Renal pelvis (tissue), 12 donors: ENCODE measurements at places on chromosomes 3 and 15.

DNA sequence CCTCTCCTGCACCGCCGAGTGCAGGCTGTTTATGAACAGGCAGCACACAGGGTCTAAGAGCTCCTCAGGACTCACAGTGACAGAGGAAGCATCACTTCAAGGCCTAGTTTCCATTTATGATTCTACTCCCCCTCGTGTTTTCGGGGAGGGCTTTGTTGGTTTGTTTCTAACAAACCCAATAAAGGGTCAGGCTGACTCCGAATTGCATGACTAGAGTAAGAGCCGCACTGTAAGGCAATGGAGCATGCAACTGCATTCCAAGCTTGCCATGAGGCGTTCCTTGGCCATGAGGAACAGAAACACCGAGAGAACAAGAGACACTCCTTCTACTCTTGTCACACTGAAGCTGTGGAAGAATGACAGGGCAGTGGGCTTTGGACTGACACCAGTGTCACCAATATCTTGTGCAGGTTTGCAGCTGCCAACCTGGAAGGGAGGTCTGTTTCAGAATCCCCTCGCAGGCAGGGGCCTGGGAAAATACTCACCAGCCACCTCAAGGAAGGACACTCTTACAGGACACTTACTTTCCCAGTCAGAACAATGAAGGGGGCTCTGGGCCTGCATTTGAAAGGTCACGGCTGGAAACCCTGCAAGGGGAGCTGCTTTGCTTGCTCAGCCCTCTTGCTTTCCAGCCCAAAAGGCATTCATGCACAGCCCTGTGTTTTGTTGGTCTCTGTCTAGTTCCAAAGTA is 96.8 kb downstream of the ADAMTS17 start:
- DNase-seq: peak; percentile 64

- no peak for DNase-seq
Measured at GRCh38 chr3:153572165-153572564, 410.1 kb downstream of the RAP2B start.

DNA sequence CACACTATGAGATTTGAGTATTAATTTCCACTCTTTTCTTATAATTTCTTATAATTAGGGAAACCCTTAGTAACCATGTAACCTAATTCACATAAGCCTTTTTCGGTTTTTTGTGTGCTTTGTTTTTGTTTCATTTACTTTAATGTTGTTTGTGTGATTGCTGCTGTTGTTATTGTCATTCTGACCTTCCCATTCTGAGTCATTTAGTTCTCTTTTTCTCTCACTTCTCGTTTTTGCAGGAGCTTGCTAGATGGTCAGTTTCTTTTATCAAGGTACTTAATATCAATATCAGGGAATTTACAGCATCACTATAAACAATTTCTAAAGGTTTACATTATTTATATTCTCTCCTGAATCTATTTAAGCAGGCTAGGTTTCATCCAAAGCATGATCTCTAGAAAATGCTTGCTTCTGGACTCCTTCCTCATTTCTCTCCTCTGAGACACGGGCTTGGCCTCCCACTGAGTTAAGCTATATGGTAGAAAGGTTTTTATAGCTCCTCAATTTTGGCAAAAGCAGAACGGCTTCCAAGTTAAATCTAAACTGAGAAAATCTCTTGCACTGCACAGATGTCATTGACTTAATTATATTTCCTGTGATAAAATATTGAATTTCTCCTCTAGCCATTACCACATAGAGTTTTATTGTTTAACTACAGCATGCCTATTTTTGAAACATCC is 534.2 kb downstream of the NSUN3 start:
- no peak for DNase-seq

DNA sequence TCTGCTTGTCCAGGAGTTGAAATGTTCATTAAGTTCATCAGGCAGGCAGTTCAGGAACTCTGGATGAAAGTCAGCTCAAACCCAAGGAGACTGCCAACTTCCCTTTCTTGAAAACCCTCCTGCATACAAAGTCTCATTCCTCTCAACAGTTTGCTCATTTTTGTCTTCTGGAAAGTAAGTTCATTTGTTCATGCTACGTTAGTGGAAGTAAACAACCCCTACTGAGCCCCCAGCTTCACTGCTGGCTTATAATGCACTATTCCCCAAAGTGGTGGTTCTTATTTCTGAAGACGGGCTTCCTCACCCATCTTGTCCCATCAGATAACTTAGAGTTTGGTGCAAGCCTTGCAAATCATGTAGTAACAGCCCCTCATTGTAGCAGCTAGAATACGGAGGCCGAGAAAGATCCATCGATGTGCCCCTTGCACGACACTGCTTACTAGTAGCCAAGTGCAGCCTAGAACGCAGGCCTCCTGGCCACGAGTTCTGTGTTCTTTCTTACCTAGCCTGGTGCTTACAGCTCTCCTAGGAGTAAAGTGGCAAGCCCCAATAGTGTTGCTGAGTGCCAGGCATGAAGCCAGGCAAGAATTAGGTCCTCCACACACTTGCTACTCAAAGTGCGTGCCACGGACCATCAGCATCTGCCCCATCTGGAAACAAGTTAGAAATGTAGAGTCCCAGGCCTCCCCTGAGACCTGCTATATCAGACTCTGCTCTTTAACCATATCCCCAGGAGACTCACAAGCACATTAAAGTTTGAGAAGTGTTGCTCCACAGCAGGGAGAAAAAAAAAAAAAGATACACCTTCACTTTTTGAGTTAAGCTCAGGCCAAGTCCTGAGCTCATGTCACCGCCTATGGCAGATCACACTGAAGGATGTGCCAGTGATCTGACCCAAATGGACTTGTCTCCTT is 82.5 kb downstream of the RFTN1 start:
- DNase-seq: no peak

DNA sequence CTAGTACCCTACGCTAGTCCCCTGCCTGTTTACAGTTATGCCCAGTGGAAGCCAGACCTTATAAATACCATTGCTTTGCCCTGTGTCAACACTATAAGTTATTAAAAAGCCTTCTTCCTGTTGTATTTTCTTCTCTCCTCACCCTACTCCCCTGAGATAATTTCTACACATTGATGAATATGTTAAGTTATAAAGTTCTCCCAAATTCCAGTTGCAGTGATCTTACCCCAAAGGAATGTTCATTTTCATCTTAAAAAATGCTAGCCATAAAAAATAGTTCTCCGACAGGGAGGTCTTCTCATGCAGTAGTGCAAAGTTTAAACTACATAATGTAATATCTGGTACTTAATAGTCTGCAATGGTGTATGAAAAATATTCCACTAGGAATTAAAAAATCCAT is 58.6 kb downstream of the MAP2K5 start:
- no peak for DNase-seq

DNA sequence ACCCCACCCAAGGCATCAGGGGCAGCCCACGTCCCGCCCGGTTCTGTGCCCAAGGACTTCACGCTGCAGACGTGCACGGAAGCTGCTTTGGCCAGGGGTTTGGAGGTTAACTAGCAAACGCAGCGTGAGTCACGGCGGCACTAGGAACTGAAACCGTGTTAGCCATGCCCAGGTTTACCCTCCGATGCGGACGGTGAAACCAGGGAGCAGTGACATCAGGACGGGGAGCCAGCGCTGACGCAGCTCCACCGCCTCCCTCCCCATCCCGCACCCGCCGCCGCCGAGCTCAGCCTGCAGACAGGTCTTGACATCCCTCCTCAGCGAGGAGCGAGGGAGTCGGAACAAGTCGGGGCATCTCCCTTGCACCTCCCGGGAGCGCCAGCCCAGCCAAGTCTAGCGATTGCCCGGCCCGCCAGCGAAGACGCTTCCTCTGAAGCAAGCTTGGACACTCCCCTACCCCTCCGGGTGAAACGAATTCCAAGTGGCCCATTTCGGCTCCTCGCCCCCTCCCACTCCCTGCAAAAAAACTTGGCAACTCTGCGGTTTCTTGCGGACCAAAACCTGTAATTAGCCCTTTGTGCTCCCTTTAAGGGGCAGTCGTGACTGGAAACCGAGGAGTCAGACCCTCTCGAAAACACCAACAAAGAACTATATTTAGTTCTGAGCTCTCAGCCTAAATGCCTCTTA is 1.4 kb upstream of the RAP2B start:
- DNase-seq: peak; percentile 86

- no peak for DNase-seq
Measured at GRCh38 chr3:64358853-64359252, 133.6 kb upstream of the PRICKLE2 start.

GRCh38 chr15:71899674-71900073 is 89.3 kb downstream of the NR2E3 start:
- DNase-seq: no peak

- DNase-seq: no peak
Measured at GRCh38 chr3:13008155-13008995, 64.9 kb downstream of the IQSEC1 start.

GRCh38 chr3:171817074-171817800 is 7.0 kb upstream of the PLD1 start:
- DNase-seq: no peak

DNA sequence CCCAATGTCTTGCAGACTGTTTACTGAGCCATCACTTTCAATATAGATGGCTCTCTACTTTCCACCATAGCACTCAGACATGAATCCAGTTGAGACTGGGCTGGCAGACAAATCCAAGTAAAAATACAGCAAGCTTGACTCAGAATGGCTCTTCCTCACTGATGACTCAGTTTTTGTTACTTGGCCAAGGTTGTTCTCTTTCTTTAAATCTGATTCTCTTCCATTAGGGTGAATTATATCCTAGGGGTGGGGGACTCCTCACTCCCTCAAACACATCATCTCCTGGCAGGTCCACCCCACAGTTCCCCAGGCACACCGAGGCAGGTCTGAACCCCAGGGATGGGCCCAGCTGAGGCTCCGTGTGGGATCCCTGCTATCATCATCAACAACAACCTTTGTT is 157.9 kb downstream of the MEX3B start:
- DNase-seq: no peak

- DNase-seq: no peak
Measured at GRCh38 chr15:62792986-62793751, 249.4 kb upstream of the TPM1 start.

- DNase-seq: no peak
Measured at GRCh38 chr3:3201611-3202010, 22.1 kb upstream of the CRBN start.

DNA sequence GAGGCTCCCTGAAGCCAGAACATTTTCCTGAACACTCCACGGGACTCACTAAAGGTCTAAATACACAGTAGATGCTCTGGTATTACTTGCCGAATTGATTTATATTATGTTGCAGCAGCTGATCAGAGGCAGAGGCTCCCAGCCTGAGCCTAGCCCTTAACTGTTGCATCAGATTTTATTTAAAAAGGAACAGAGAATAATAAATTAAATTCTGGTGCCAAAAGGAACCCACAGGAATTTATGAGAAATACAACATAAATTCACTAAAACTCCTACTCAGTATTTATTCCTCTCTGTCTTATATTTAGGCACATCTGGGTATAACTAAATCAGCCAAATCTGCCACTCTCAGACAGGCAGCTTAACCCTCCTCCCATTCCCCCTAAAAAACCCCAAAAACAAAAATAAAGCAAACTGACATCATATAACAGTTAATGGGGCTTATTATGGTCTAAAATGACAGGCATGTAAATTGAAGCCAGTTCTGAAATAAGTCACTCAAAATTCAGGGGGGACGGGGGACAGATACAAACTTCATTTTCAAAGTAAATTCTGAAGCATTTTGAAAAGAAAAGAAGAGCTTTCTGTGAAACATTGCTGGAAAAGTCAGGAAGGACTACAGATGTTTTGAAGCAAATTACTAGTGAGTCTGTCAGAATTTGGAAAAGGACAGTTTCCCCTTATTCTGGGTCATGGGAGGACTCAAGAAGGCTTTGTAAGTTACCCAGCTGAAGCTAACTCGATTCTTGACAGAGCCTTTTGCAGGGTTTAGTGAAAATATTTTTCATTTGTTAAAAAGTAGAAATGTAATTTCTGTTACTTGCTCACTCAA is 53.8 kb upstream of the CORO2B start:
- no peak for DNase-seq

GRCh38 chr3:110494728-110495127 is 576.9 kb upstream of the NECTIN3 start:
- no peak for DNase-seq

DNA sequence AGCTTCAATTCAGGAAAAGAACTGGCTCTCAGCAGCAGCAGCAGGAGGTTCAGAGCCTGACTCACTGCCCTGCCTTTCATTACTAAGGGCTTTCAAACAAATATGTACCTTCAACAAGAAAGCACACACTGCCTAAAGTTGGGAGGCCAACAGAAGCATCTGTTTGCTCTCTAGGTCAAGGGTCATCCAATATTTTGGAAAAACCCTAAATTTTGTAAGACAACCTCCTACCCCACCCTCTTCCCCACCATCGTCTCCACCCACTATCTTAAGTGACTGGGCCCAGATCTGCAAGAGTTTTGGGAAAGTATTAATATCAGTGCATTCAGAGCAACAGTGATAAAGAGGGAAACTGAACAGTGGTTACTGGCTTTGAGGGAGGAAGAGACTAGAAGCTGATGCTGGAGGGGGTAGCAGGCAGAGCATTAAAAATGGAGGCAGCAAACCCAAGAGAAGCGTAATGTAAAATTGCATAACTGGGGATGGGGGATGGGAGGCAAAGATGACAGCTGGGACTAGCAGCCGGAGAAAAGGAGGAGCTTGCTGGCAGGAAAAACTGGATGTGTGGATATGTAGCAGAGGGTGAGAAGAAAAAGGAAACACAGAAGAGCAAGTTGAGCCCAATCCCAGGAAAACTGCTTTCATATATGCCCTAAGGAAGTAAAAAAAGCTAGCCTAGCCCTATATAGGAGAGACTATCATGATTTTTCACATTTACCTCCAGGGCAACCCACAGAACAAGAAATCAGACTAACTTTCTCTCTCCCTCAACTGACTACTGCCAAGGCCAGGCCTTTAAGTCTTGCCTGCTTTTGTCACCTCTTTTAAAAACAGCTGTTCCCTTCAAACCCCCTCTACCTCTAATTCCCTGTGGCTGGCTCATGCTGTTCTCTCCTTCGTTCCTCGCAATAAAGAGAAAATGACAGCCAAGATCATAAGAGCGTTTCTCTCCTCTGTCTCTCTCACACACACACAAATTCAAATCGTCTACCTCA is 31.4 kb downstream of the NPTN start:
- DNase-seq: peak; percentile 41

GRCh38 chr3:167151636-167152035 is 228.5 kb downstream of the ZBBX start:
- no peak for DNase-seq

DNA sequence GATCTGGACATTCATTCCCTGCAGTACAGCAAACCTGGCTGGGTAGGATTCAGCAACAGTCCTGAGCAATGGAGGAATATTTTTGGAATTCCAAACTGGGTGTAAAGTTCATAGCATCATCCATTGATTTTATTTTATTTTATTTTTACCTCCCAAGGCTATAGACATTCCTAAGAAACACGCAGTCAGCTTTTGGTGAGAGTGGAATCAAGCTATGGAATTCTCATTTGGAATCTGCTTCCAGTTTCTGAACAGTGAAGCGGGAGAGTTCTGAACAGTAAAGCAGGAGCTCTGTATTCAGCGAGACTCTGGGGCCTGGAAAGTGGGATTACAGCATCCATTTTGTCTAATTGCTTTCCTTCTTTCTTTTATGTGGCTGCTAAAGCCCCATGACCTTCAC is 1.4 kb upstream of the PDZRN3 start:
- no peak for DNase-seq

- DNase-seq: no peak
Measured at GRCh38 chr15:78564743-78565096, 600 bp upstream of the CHRNA5 start.

- DNase-seq: no peak
Measured at GRCh38 chr3:140943781-140944552, 2.3 kb downstream of the SLC25A36 start.

GRCh38 chr3:165532851-165533250 is 304.4 kb downstream of the BCHE start:
- no peak for DNase-seq

GRCh38 chr15:91862891-91863504 is 9.5 kb downstream of the SLCO3A1 start:
- no peak for DNase-seq

- DNase-seq: no peak
Measured at GRCh38 chr3:164365242-164365641, 713.1 kb downstream of the SI start.
